ENCODE measurements at places on chromosomes 12 and 14.

DNA sequence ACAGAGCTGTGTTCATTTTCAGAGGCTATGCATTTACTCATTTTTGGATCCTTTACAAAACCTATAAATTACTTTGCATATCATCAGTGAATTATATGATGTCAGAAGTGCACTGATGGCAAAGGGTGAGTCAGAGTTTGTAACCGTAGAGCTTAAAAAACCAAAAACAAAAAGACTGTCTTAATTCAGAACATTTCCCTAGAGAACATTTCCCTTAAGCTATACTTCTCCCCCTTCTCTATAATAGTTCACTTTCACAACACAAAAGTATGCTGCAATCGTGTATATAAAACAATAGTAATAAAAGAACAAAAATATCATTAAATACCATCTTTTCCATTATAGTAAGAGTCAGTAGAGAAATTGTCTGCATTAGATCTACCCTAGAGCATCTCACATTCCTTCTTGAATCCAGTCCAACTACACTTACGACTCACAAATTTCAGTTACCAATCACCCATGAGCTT, 934.9 kb downstream of the LRFN5 start:
- DNase-seq, result peak; percentile 9

- DNase-seq, result no peak
Measured at GRCh38 chr14:99938376-99938775, 126.8 kb upstream of the EVL start.

DNA sequence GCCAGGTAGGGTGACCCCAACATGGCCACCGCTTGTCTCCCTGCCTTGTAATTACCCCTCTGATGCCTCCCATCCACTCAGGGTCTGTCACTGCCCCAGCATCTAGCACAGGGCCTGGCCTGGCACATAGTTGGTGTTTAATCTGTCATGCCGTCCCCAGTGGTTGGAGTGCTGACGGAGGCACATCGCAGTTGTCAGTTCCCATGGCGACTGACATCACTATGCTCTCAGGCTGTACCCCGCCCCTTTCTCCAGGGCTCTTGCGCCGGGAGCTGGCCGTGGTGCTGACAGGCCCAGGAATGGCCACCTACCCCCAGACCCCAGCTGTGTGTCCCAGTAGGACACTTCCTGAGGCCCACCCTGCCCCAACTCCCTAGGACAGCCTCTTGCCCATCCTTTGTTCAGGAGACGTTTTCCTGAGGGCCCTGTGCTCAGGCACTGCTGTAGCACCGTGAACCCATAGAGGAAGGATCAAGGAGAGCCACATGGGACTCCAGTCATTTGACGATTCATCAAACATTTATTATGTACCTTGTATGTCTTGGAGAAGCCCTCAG, 23.0 kb downstream of the FAM222A start:
- no peak for DNase-seq

DNA sequence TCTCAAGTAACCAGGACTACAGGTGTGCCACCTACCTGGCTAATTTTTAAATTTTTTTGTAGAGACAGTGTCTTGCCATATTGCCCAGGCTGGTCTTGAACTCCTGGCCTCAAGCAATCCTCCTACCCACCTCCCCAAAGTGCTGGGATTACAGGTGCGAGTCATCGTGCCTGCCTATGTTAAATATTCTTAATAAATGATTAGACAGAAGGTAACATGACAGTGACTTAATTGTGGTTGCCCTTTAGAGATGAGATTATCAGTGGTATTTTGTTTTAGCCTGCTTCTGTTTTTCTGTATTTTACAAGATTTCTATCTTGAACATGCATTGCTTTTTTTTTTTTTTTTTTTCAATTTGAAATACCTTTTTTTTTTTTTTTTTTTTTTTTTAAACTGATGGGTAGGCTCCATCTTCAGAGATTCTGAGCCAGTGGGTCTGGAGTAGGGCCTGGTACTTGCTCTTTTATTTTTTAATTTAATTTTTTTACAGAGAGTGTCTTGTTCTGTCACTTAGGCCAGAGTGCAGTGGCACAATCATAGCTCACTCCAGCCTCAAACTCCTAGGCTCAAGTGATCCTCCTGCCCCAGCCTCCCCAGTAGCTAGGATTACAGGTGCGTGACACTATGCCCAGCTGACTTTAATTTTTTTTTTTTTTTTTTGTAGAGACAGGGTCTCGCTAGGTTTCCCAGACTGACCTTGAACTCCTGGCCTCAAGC, 88.4 kb downstream of the BORCS5 start:
- DNase-seq, result no peak

- DNase-seq, result no peak
Measured at GRCh38 chr12:82608706-82609105, 78.0 kb upstream of the TMTC2 start.

- DNase-seq, result no peak
Measured at GRCh38 chr14:94558842-94559241, 2.4 kb upstream of the SERPINA4 start.

GRCh38 chr12:24728366-24728765, 220.5 kb downstream of the BCAT1 start:
- peak; percentile 48 for DNase-seq

DNA sequence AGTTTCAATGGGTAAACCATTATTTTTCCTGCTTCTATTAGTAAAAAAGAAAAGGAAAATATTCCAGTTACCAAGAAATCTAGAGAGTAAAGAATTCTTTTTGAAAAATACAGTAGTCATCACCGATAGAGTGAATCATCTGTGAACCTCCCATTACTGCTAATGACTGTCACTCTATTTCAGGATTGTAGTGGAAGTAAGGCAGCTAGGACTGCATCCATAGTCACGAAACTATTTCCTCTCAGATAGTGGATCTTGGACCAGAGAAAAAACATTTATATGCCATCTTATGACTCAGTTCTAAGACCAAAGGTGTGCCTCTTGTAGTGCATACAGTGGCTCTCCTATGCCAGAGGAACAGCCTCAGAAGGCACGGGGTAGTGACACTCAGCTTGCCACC, 173.9 kb upstream of the PLEKHA5 start:
- no peak for DNase-seq

DNA sequence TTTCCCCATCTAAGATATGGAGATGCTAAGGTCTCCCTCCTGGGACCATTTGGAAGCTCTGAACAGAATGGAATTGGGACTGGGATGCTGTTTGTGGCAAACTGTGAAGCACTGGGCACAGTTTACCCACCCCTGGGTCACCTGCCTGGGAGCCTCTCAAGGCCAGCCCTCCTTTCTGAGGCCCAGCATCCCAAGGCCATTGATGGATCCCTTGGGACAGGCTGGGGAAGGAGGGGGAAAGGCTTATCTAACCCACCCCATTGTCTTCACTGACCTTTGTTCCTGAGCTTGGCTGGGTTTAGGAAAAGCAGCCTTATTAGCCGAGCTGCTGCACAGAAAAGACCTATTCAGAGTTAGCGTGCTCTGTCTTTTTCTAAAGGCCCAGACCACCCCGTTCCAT, 5.2 kb downstream of the CCDC85C start:
- DNase-seq, result no peak

DNA sequence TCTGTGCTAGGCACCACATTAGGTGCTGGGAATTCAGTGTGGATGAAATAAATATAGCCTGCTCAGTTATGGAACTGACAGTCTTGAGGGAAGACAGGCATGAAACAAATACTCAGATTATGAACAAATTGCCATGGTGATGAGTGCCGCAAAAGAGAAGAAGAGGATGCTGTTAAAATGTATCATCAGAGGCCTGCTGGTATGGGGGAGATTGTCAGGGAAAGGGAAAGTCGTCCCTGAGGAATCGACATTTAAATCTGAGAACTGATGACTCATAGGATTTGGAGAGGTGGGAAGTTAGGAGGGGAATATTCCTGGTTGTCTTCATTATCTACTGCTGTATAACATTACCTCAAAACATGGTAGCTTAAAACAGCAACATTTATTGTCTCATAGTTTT, 42.0 kb downstream of the PPP1R36 start:
- no peak for DNase-seq

- peak; percentile 86 for DNase-seq
Measured at GRCh38 chr12:123131291-123131832, 19.5 kb downstream of the PITPNM2 start.

- no peak for DNase-seq
Measured at GRCh38 chr12:49339464-49339861, 2.5 kb upstream of the C1QL4 start.

DNA sequence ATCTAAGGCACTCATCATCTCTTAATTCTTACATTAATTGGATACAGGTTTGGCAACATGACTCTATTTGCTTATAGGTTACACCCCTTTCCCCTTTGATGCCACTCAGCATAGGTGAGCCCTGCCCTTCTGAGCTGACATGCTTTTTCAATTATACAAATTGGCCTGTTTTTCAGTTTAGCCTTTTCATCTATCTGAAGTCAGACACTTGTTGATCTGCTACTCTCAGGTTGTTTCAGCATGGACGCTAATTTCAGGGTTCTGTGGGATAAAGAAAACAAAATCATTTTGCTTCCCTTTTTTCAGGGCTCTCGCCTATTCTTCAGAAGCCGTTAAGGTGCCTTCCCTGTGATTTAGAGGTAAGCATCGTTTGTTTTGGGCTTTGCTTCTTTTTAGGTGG, 55.3 kb downstream of the DACT1 start:
- DNase-seq, result peak; percentile 23

DNA sequence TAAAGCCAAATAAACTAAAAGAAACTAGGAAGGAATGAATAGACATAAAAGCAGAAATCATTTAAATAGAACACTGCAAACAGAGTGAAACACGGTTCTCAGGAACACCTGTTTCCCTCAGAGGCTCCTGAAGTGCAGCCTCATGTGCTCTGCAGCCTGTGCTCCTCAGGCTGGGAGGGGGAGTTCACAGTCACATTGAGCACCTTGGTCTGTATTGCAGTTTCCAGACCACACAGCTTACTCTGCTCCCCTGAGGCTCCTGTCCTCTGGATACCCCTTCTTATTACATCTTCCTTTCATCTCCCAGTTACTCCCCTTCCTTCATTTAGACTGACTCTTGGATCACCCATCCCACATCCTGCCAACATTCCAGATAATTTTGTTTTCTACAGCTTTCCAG, 49.7 kb upstream of the DCD start:
- no peak for DNase-seq

- no peak for DNase-seq
Measured at GRCh38 chr14:95620659-95621059, 65.6 kb upstream of the TCL1B start.

DNA sequence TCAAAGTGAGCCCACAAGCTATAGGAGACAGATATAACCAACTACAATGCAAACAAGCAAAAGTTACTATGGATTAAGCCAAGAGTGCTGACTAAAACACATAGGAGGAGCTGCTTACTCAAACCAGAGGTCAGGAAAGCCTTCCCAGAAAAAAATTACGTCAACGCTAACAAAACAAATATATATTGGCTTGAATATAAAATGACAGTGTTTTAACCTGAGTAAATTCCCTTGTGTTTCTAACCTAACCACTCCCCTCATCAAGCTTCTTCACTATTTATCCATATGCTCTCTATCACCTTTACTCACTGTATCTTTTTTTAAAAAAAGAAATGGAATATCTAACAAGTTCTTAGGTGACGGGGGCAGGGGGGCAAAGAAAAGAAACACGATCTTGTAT, 115.9 kb downstream of the MED13L start:
- DNase-seq, result no peak

DNA sequence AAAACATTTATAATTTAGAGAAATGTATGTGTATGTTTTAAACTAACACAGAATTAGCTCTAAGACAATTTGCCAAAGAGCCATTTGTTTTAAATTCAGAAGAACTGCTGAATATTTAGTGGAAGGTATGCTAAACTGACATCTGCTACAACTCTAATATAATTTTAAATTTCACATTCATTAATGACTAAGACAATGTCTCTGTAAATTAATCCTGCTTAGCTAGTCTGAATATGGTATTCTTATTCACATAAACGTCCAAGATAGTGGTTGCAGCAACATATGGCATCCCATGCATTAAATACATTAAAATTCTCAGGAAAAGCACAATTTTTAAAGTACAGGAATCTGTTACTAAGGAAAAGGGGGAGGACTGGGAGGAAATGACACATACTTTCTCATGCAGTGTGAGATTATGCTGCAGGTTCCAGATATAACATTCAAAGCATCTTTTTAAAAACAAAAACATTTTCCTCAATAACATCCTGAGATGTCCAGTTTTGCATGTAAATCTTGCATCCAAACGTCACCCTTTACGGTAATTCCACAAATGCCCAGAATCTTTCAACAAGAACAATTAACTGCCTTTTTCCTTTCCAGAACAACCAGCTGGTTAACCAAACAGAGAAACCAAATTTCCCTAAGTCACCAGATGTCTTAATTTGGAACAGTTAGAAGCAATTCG, 26.9 kb downstream of the WDR89 start:
- no peak for DNase-seq

GRCh38 chr14:103163199-103163598, 39.9 kb downstream of the TNFAIP2 start:
- DNase-seq, result no peak

DNA sequence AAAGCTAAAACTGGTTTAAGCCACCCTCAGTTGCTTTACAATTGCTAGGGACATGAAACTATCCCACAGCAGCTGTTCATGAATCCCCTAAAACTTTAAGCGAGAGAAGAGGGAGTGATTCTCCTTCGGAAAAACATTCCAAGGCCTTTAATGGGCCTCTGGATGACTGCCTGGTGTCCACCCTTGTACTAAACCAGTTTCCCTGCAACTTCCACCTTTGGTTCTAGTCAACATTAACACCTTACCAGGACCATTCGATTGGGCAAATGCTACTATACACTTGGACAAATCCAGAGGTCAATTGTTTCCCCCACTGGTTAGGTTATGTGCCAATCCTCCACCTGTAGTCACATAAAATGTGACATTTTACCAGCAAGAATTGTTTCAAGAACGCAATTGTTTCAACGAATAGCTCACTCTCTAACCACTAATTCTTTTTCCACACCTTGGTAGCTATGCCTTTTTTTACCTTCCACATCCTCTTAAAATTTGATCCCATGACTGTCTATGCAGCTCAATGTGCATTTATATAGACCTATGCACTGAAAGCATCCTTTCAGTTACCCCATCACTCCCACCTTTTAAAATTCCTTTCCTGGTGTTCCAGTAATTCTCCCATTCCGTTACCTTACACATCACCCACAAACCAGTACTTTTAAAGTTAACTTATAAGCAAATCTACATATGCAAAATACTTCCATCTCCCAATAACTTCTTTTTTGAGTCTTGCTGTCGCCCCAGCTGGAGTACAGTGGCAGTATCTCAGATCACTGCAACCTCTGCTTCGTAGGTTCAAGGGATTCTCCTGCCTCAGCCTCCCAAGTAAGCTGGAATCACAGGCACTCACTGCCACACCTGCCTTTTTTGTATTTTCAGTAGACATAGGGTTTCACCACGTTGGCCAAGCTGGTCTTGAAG, 3.6 kb downstream of the UBC start:
- no peak for DNase-seq

DNA sequence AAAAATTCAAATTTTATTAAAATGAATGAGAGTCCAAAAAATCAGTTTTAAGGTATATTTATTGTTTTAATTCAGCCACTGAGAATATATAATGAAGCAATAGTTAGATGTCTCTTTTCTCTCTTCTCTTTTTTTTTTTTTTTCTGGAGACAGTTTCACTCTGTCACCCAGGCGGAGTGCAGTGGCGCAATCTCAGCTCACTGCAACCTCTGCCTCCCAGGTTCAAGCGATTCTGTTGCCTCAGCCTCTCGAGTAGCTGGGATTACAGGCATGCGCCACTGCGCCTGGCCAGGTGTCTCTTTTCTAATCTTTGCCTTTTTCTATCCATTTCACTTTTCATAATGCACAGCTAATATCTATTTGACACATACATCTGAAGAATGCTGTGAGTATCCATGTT, 307.1 kb upstream of the RGS6 start:
- no peak for DNase-seq

GRCh38 chr12:94305130-94305957, 154.3 kb downstream of the CEP83 start:
- DNase-seq, result peak; percentile 29

All from NCI-H1105 treated with DMSO at 0.1 percent for 48 hours (cell line).